ENCODE measurements at places on chromosomes 4 and X.
A peak's percentile ranks its signal among the peaks of the same experiment; 100 is the strongest.

- no peak for ATAC-seq
These were observed 224.4 kb upstream of the GALNTL6 start for GRCh38 chr4:171588764-171589163.

DNA sequence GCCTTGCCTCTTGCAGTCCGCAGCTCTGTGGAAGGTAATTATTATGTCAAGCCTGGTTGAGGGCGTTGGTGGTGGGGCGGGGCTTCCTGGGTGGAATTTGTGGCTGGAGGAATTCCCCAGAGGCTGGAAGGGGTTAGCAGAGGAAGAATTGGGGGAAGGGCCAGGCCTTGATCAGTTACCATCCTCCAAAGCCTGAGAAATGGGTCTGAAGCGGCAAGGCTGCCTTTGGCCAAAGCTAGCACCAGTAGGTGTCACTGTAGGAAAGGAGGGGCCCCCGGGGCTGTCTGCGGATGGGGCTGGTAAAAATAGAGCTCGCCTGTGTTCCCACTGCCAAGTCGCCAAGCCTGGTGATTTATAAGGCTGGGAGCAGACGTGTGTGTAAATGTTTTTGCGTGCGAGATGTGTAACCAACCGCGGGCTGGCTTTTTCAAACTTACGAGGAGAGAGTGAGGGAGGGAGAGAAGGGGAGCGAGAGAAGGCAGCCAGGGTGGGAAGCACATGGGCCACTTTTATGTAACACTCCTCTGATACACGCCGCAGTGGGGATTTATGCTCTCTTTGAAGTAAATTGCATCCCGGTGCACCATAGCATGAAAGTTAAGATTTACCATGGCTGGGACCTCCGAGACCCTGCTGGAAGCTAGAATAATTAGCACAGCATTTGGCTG lies 367.0 kb downstream of the BCOR start:
- ATAC-seq: peak; percentile 55

DNA sequence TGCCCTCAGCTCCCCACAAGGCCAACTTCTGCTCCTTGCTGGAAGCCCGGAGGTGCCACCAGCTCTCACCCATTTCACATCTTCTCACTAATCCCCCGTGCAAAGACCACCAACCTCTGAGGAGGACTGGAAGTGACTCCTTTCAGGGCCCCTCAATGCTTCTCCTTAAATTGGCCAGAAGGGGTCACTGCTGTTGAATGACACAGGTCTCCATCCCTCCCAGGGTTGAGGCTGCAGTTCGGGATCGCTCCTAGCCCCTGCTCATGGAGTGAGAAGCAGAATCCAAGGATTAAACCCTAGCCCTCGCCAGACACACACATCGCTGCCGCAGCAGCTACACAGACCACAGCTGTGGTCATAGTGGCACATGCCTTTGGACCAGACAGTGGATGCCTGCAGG lies 279.5 kb upstream of the TAPT1 start:
- no peak for ATAC-seq

- ATAC-seq: no peak
These were observed 59.4 kb upstream of the SORCS2 start for GRCh38 chr4:7132730-7133582.

DNA sequence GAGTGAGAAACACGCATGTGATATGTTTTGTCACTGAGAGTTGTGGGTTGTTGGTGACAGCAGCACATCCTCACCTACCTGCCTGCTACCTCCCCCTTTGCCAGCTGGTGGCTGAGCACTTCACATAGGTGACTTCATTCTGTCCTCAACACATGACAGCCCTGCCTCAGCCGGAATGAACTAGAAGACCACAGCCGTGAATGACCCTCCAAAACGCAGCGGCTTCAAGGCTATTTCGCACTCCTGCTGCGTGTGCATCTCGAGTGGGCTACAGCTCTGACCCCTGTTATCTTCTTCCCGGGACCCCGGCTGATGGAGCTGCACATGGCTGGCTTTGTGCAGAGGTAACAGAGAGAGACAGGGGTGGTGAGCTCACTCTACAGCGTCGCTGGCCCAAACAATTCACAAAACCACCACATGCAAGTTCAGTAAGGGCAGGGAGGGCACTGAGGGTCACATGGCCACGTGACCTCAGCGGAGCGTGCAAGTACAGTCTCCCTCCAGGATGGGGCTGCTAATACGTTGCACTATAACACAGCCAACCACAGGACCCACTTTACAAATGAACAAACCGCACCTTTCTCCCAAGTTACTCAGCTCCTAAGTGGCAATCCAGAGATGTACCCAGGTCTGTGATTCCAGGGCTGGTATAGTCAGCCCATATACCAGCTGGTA lies 6.3 kb upstream of the PPP2R2C start:
- no peak for ATAC-seq

GRCh38 chr4:54100595-54101189 lies 729 bp downstream of the GSX2 start:
- peak; percentile 25 for ATAC-seq

GRCh38 chrX:150018931-150019361 lies 80.7 kb upstream of the EOLA2 start:
- no peak for ATAC-seq

GRCh38 chrX:21912989-21913388 lies 27.5 kb upstream of the SMS start:
- no peak for ATAC-seq

DNA sequence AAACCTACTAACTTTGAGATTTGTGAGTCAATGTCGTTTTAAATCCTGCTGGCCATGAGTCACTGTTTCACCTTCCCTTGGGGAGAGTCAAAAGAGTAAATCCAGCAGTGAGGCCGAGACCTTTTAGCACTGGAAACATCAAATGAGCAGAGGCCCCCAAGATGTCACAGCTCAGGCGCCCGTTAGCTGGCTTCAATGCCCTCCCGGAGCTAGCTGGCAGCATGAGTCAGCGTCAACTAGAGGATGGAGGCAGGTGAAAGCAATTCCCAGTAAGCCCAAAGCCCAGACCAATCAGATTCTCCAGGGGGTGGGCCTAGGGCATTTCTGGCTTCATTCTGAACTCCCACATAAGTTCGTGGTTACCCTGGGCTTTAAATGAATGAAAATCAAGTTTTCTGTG lies 170.9 kb downstream of the CLCN4 start:
- no peak for ATAC-seq

- ATAC-seq: no peak
These were observed 2582.2 kb downstream of the PCDH7 start for GRCh38 chr4:33302321-33302720.

DNA sequence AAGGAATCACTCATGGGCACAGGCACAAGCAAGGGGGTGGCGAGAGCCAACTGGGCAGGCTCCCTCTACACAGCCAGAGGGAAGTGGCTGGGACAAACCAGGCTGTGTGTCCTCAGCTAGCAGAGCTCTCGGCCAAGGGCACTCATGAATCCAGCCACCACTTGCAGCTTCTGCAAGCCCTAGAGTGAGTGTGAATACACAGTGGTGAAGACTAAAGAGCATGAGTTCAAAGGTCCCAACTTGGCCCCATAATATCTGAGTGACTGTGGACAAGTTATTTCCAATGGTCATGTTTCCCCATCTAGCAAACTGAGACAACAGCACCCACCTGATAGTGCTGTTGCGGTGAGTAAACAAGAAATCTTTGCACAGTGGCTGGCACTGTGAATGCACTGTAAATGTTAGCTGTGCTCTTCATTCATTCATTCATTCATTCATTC lies 51.7 kb downstream of the ADGRG2 start:
- ATAC-seq: no peak

All from stimulated activated memory B cell treated with anti-CD40 and anti-IgM and Interleukin-4, amounts not matched to agents 10 μg/mL and 1 μg/mL and 100 μg/mL, for 72 hours (primary cell).